ACHN (cell line): ENCODE measurements at places on chromosomes 11 and 22.

- DNase-seq = no peak
Measured at GRCh38 chr11:46387919-46388618, 3.5 kb downstream of the CHRM4 start.

DNA sequence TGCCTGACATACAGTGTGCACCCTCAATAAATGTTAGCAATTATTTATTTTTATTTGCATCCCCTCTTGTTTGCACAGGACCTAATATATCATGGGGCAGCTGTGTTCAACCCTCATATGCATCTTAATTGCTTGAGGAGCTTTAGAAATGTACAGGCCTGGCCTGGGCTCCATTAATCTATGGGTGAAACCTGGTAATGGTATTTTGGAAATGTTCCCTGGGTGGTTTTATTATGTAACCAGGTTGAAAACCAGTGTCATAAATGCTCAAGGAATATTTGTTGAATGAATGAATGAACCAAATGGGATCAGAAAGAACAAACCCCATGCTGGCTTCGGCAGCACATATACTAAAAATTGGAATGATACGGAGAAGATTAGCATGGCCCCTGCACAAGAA, 84.0 kb upstream of the PICALM start:
- DNase-seq = no peak

DNA sequence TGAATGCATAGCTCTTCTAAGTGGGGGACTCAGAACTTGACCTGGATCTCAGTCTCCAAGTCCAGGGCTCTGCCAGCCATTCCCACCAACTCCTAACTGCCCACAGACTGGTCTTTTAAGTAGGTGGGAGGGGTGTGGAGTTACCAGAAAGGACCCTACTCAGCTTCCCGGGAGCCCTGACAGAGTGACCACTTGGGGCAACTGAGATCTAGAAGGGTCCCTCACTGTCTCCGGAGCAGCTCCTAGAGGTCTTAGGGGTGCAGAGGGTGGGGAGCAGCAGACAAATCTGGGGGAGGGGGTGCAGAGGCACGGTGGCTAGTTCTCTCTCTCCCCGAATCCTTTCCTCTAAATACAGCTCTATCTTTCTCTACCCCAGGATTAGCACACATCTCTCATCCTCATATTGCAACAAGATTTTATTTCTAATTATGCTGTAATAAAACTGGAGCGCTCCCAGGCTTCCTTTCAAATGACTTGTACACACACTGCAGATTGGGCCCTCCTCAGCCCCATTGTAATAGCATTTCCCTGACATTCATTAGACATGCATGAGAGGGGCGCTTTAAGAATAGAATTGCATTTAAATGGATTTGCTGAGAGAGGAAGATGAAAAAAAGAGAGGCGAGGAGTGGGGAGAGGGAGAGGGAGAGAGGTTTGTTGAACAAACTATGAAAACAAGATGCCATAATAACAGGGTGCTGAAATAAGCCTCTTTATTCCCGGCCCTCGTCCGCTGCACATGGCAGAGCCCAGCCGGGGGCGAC, 219.0 kb downstream of the CEP164 start:
- no peak for DNase-seq

DNA sequence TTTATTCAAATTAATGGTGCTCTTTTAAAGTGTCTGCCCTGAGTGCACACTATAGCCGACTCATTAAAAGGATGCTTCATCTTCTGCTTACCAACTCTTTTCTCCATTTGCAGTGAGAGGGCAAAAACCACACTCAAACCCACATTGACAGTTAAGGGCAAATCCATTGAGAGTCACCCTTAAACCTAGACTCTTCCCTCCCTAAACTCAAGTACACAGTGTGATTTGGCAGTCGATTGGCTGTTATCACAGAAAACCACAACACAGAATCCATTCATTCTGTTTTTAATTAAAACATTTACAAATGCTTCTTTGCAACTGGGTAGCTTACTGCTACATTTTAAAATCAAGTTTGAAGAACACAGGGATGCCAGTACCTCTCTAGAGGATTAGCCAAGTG, 120.0 kb downstream of the CADM1 start:
- DNase-seq = no peak

- no peak for DNase-seq
Measured at GRCh38 chr11:119904531-119905035, 175.6 kb upstream of the NECTIN1 start.

DNA sequence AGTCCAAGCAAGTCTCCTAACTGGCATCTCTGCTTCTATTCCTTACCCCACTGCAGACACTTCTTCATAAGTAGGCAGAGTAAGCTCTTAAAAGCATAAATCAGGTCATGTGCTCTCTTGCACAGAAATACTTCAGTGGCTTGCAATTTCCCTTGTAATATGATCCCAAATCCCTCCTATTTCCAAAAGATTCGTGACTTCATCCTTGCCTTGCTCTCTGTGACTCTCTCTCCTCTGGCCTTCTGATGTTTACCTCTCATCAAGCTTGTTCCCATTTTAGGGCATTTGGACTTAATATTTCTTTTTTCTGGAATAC, 37.4 kb upstream of the NCR3LG1 start:
- no peak for DNase-seq

DNA sequence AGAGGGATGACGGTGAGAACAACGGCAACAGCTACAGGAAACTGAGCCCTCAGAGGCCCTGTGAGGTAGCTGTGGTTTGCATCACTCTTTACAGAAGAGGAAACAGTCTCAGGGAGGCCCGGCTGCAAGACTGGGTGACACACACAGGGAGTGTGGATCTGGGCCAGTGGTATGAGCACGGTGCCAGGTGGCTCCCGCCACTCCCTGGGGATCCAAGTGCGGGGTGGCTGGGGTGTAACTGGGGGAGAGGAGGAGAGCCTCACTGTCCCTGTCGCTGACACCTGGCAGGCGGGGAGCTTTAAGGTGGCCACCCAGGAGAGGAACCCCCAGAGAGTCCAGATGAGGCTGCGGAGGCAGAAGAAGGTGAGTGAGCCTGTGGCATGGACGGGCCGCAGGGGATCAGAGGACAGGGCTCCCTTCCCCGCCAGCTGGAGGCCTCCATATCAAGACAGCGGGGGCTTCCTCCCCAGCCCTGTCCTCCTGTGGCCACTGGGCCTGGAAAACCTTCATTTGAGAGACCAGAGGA, 5.6 kb downstream of the RGL4 start:
- no peak for DNase-seq

- DNase-seq = peak; percentile 51
Measured at GRCh38 chr11:111938687-111939160, 1.6 kb downstream of the DIXDC1 start.

GRCh38 chr22:31605851-31606585, 56.0 kb downstream of the PISD start:
- DNase-seq = no peak

GRCh38 chr11:74226907-74227306, 55.8 kb downstream of the PPME1 start:
- no peak for DNase-seq

DNA sequence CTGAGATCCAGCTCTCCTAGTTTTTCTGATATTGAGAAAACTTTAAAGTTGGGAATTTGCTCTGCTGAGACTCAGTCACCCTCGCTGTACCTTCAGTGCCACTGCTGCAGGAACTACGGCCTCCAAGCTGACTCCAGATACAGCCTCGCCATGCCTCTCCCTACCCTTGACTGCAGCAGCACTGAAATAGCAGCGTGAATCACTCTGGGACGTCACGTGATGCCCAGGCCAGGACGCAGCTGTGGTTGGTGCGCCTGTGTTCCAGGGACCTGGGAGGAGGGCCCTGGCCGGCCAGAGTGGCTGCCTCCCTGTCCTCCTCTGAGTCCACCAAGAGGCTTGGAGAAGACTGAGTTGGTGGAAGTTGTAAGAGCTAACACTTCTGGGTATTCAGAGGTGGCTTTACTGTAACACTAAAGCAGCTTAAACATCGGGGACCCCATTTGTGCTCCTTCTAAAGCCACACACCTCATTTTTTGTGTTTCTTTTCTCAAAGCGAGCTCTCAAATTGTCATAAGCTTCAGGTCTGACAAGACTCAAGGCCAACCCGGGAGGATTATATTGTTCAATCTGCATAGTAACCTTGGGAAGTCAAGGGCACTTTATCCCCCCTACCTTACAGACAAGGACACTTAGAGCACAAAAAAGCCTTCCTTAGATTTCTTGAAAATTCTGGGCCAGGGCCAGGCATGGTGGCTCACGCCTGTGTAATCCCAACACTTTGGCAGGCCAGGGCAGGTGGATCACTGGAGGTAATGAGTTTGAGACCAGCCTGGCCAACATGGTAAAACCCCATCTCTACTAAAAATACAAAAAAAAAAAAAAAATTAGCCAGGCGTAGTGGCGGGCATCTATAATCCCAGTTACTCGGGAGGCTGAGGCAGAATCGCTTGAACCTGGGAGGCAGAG, 4.2 kb upstream of the STIP1 start:
- DNase-seq = peak; percentile 88

GRCh38 chr11:64318766-64319761, 1.1 kb downstream of the PRDX5 start:
- no peak for DNase-seq

- DNase-seq = no peak
Measured at GRCh38 chr22:30288419-30289140, 725 bp downstream of the CASTOR1 start.

DNA sequence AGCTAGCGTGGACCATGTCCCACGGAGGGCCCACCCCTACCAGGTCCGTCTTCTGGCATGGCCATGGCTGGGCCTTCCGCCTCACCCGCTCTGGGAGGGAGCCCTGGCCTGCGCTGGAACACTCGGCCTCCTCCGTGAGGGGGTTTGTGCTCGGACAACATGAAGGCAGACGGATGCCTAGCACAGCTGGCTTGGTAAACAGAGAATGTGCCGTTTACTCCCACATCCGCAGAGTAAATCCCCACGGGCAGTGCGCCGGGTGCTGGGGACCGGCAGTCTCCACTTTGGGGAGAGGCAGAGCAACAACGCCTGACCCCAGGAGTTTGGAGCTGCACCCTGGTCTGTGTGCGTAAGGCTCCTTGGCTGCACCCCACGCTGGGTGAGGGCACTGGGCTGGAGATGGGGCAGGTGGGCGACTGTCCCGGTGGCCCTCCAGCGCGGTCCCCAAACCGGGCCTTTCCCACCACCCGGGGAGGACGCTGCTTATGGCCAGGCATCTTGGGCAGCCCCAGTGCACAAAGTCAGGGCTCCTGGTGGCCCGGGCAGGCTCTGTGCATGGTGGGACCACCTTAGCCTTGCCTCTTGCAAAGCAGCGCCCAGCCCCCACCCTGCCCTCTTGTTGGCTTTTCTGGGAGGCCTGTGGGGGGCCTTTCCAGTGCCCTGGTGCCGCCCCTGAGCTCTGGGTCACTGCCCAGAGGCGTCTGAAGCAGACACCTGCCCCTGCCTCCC, 30.7 kb upstream of the MUC5AC start:
- no peak for DNase-seq

GRCh38 chr11:16440136-16440535, 83.8 kb upstream of the SOX6 start:
- DNase-seq = no peak

DNA sequence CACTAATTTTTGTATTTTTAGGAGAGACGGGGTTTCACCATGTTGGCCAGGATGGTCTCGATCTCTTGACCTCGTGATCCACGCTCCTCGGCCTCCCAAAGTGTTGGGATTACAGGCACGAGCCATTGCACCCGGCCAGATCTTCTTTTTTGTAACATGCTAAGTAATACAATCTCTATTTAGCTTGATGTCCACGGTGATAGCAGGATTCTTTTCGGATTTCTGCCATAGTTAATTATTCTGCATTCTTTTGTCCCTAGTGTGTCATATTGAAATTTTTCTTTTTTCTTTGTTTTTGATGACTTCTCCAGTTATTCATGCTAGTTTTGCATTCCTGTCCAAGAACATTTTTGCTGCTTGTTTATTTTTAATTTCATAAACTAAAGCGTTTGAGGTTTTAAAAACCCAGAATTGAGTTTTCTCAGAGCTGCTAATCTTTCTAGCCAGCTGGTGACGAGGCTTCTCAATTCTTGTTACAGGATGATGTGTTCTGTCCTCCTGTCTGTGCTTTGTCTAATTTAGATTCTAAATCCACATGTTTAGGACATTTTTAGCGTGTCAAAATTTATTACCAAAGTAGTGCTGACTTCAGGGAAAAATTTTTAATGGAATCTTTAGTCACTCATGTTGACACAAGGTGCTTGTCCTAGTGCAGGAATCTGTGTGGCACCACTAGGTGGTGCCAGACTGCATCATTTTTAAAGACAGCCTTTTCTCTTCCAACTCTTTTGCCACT, 21.8 kb downstream of the NF2 start:
- DNase-seq = peak; percentile 71

DNA sequence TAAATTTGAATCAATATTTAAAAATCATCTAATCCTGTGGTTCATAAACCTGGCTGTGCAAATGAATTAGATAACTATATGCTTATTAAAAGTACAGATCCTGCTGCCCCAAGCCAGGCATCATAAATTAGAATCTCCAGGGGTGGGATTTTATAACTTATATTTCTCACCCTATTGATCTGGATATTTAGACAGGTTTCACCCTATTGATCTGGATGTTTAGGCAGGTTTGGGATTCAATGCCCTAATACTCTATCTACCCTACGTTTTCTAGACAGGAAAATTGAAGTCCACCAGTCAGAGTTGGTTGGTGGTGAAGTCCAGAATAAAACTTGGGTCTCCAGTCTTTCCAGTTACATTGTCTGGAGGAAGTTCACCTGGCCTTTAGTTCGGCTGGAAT, 2.6 kb downstream of the OR8B8 start:
- no peak for DNase-seq

- DNase-seq = no peak
Measured at GRCh38 chr11:26827567-26828081, 105.8 kb upstream of the SLC5A12 start.

- no peak for DNase-seq
Measured at GRCh38 chr11:66233301-66233700, 35.1 kb upstream of the RAB1B start.

- peak; percentile 5 for DNase-seq
Measured at GRCh38 chr11:72354356-72355115, 79.8 kb downstream of the CLPB start.

DNA sequence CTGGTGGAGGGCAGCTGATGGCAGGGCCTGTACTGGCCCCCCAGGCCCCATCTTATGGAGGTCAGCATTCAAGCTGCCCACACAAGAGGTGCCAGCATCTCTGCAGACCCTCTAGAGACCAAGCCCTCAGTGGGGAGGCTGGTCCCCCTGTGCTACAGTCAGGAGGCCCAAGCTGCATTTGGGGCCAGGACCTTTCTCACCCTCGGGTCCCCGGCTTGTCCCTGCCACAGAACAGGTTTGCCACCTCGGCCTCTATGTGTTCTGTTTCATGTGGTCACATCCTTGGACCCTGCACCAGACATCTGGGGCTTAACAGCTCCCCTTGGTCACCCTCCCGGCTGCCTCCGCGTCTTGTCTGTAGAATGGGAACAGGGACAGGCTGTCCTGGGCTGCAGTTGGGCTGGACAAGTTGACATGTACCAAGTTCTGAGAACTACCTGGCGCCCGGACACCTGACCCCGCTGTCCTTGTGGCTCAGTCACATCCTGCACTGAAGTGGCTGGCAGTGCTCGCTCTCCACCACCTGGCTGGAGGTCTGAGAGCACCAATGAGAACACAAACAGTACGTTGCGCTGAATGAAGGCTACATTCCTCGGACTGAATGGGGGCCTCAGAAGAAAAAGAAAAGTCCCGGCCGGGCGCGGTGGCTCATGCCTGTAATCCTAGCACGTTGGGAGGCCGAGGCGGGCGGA, 2.7 kb upstream of the PLXNB2 start:
- DNase-seq = no peak

- DNase-seq = peak; percentile 40
Measured at GRCh38 chr11:65112546-65113360, 1.1 kb downstream of the TM7SF2 start.
